ENCODE measurements at places on chromosomes 1 and 21.
A peak's percentile ranks its signal among the peaks of the same experiment; 100 is the strongest.

DNA sequence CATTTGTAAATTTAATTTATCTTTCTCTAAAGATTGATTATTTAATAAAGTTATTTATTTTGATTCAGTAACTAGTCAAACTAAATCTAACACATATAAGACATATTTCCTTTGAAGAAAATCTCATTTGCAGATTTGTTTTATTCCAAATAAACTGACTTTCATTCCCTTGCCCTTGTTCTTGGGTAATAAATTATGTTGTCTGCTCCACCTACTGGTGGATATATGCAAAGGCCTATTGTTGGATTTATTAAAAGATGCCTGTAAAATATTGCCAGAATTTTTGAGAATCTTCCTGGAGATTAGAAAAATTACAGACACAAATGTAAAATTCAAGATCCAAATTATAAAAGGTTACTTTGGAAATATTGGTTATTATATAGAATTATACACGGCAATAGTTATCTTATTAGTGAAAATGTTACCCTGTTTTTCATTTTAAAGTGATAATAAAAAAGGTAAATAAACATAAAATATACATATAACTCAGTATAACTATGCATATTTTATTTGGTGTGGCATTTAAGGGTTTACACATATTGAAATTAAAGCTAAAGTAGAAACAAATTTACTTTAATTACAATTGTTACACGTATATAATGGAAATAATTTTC is 116.1 kb downstream of the SPATA17 start:
- DNase-seq = peak; percentile 14

GRCh38 chr1:48947761-48948537 is 171.3 kb upstream of the BEND5 start:
- peak; percentile 50 for DNase-seq

GRCh38 chr1:154218545-154218944 is 2.2 kb upstream of the UBAP2L start:
- no peak for DNase-seq

DNA sequence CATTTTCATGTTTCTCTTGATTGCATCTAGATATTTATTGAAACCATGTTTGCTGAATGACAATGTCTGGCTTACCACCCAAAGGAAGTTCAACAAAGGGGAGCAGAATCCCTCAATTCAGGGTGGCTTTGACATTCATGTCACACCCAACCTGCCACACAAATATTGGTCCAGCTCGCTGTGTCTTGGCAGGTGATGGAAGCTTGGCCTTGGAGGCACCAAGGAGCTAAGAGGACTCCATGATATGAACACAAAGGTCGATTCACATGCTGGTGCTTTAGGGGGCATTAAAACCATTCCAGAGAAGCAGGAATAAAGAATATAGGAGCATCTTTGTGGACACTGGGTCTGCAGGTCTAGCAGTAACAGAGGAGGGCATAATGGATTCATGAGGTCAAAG is 114.8 kb downstream of the RUNX1 start:
- DNase-seq = no peak

DNA sequence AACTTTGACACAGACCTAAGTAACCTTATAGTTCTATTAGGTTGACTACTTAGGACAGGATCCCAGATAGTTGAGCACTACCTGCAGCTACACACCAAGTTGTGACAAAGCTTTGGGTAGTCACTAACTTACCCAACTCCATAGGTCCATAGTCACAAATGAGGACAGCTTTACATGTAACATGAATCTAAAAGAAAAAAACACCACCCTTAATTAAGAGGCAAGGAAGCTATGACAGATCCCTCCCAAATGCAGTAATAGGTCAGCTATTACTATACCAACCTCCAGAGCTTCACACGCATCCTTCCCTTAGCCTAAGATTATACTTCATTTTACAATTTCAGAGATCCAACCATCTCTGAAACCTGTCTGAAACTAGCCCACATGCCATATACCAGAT is 12.7 kb upstream of the RAB42 start:
- DNase-seq = no peak

DNA sequence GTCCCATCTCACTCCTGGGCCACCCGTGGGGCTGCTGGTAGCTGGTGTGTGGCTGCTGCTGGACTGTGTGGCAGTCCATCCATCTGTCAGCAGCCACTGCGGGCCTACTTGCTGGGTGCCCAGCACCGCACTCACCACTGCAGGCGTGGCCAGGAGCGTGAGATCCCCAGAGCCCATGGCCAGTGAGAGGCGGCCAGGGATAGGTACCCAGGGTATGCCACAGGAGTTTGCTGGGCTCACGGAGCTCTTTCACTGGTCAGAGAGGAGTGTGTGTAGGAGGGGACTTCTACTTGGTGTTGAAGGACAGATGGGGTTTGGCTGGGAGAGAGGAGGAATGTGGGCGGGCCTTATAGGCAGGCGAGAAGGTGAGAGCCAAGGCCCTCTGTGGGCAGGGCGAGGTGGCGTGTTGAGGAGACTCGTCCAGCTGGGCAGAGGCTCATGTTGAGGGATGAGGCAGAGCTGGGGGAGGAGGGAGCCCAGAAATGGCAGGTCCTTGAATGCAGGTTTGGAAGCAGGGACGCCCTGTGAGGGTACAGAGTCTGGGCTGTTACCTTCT is 15.0 kb downstream of the QSOX1 start:
- no peak for DNase-seq

GRCh38 chr1:220990427-220991339 is 111.4 kb downstream of the HLX start:
- DNase-seq = peak; percentile 26

DNA sequence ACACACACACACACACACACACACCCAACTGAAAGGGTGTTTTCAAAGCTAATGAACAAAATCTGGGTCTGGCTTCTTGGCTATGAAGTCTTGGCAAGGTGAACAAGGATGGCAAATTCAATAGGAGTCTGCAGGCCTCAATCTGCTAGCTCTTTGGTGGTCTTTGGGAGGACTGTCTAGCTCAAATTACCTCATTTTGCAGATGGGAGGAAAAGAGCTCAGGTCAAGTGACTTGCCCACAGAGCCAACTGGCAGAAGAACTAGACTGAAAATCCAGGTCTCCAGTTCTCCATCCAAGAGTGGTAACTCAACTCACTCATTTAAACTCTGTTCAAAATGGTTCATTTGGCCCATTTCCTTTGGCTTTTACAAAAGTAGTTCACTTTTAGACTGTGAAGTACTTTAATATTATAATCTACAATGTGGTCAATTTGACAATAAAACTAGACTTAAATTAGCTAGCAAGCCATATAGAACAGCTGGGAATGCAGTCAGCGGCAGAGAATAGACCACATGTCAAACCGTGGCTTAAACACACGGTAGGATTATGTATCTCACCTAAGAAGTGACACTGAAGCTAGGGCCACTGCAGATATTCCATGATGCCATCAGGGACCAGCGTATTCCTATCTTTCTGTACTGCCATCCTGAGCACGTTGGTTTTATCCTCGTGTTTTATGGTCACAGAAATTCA is 112.9 kb downstream of the APP start:
- DNase-seq = no peak

GRCh38 chr21:45403825-45404729 is 888 bp upstream of the COL18A1 start:
- DNase-seq = peak; percentile 43

DNA sequence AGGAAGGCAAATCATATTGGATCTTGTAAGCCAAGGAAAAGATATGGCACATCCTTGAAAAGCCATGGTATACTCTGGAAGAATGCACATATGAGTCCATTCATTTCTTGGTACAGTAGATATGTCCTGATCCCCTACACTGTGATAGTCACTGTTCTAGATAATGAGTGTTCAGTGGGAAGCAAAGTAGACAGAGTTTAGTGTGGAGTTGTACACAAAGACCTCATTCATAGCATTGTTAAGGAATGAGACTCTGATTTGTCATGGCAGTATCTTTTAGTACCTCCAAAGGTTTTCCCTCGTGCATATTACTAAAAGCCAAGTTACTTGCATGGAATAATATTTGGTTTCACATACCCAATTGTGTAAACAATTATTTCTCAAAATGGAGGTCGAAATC is 204.7 kb downstream of the NFIA start:
- DNase-seq = no peak

DNA sequence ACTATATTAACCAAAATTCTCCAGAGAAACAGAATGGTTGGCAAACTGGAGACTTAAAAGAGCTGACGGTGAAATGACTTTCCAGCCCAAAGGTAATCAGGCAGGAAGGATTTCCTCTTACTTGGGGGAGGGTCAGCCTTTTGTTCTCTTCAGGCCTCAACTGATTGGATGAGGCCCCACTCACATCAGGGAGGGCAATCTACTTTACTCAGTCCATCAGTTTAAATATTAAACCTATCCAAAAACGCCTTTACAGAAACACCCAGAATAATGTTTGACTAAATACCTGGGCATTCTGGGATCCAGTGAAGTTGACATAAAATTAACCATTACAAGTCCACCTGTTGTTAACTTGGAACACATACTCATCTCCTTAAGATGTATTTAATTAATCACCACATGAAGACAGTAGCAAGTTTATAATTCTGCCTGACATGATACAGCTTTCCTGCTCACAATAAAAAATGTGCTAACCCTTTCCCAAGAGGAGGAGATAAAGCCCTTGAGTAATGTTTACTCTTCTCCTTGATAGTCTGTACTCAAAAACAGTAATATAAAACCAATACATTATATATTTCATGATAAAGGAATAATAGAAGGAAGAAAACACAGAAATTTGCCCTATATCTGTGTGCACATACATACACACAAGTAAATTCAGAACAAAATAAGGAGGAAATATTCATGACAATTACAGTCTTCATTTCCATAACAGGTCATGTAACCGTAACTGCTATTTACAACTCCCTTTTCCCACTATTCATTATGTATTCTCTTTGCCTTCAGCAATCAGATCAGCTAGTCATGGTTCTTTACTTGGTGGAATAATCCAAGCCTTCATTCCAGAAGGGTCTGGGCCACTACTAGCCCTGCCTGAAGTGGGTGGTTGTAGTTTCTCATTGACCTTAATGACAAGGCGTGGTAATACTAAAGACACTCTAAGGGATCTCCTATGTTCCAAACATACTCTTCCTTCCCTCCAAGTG is 107.5 kb upstream of the RUNX1 start:
- DNase-seq = no peak

GRCh38 chr1:160685266-160685665 is 26.4 kb downstream of the CD48 start:
- DNase-seq = no peak

DNA sequence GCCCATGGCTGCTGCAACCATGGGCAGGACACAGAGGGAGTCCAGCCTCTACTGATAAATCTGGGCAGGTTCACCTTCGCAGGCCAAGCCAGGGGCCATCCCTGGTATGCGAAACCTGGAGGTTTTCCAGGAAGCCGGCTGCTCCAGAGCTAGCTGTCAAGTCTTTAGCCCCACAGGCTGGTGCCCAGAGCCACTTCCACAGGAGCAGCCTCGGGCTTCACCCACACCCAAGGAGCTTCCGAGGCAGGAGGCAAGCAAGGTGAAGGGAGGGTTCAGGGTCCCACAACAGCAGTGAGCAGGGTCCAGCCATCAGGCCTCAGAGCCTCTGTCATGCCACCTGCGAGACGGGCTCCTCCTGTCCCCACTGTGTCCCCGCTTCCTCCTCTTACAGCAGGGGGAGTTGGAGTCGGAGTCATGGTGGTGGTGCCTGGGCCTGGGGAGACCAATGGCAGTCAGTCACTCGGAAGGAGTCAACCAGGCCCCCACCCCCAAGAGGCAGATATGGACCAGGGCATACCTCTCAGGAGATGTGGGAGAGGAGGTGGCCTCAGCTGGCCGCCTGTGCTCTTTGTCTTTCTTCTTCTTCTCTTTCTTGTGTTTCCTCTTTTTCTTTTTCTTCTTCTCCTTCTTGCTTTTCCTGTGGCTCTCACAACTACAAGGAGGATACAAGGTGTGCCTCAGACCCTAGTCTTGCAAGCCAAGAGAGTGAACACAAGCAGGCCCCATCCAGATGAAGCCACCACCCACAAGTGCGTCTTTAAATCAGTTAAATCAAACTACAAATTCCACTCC is 2.1 kb downstream of the C1orf35 start:
- no peak for DNase-seq

- no peak for DNase-seq
Measured at GRCh38 chr1:156095906-156096508, 13.7 kb upstream of the MEX3A start.

- peak; percentile 89 for DNase-seq
Measured at GRCh38 chr1:220300442-220301121, 28.3 kb upstream of the RAB3GAP2 start.

- peak; percentile 11 for DNase-seq
Measured at GRCh38 chr1:93471911-93472310, 24.0 kb downstream of the FNBP1L start.

- DNase-seq = no peak
Measured at GRCh38 chr1:159056069-159056698, 20.4 kb downstream of the AIM2 start.

- DNase-seq = no peak
Measured at GRCh38 chr1:111274653-111275052, 16.0 kb upstream of the CHIA start.

GRCh38 chr1:198205016-198205684 is 48.4 kb downstream of the NEK7 start:
- no peak for DNase-seq

DNA sequence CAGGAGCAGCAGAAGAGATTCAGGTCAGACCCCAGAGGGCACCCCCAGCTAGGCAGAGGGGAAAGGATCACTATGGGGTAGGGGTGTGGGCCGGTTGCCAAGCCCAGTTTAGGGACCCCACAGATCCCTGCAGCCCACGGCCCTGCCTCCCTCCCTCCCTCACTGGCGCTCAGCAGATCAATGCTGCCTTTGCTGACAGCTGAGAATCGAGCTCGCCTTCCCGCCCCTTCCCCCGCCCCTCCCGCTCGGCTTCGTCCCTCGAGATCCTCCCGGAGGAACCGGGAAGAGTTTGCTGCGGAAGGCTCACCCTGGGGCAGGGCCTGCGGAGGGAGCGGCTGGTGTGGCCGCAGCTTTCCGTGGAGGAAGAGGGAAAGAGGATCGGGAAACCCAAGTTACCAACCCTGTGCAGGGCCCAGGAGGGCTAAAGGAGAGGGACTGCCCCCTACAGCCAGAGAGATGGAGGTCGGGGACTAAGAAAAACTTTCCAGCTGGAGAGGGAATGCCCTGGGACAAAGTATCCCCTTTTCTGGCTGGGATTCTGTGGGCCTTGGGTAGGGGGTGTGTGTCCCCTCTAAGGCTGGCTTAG is 1.1 kb upstream of the KCNQ4 start:
- no peak for DNase-seq

DNA sequence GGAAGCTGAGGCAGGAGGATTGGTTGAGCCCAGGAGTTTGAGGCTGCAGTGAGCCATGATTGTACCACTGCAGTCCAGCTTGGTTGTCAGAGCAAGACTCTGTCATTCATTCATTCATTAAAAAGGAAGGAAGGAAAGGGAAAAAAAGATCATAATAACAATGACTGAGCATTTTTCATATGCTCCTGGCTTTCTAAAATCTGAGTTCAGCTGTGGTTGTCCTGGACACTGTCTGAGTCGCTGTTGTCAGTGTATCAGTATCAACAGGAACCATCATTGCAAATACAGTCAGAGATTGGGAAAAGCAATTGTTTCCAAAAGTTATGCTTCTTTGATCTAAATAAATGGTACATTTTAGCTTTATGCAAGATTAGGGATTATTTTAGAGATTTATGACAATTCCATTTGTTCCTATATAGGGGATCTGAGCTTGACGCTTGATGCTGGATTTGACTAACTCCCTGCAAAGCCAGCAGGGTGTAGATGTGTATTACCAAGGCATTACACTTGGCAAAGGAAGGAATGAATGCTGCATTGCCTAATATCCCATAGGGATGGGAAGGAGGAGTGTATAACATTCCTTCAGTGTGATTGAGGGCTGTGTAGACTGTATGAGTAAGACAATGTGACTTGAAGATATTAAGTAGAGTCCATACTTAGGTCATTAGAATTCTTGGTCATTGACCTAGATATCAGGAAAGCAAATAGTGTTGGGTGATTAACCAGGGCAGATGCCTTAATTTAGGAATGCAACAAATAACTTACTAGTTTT is 100.2 kb downstream of the DISP1 start:
- DNase-seq = peak; percentile 54

Measured in AG08395 (cell line).